ENCODE measurements at places on chromosomes 5 and 9.

DNA sequence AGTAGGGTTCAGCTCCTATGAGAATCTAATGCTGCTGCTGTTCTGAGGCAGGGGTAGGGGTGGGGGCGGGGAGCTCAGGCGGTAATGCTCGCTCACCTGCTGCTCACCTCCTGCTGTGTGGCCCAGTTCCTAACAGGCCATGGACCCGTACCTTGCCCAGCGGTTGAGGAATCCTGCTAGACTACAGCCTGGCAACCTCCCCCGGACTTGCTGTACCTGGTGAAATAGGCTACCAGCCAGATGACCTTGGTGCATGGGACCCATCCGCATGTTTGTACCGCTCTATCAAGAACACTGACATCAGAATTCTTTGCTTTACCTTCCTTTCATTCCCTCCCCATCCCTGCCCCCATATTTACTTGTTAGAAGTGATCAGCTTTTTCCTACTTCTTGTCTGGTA, 15.3 kb downstream of the IL31RA start:
- DNase-seq = no peak

GRCh38 chr5:139726248-139726647, 69.4 kb upstream of the PSD2 start:
- DNase-seq = no peak

GRCh38 chr5:124352312-124352711, 394.1 kb downstream of the ZNF608 start:
- DNase-seq = no peak

- no peak for DNase-seq
Measured at GRCh38 chr5:69265931-69266330, 31.2 kb downstream of the CDK7 start.

DNA sequence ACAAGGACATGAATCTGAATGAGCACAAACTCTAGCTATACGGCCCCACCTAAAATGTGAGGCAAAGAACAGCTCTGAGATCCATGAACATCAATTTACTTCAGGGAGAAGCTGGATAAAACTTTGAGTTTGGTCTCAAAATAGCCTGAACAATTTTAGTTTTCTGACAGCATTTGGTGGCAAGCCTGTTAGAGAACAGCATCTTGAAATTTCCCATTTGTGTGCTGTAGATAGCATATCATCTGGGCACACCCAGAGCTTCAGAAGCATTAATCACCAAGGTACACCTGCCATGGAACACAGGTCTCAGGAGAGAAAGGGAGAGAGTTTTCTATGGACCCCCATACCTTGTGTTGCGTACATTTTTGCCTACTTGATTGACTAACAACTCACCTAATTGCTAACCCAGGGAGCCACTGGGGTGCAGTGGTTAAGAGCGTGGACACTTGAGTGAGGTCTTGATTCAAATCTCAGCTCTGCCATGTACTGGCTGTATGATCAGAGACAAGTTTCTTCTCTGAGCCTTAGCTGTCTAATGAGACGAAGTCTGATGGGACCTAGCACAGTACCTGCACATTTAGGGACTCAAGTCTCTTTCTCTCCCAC, 264.9 kb downstream of the PIK3R1 start:
- DNase-seq = no peak

DNA sequence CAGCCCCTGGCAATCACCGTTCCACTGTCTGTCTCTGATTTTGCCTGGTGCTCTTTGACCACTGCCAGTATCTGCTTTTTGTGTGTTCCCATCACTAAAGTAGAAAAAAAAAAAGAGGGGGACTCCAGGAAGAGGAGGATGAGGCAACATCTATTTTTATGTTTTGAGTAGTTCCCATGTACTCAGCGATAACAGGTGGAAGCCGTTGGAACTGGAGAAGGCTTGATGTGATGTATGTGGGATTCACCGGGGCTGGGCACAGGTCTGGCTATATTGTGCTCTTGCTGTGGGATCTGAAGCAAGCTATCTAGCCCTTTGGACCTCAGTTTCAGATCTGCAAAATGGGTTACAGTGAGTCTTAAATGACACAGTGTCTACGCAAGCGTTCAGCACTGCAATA, 104.9 kb downstream of the SLIT3 start:
- DNase-seq = no peak

DNA sequence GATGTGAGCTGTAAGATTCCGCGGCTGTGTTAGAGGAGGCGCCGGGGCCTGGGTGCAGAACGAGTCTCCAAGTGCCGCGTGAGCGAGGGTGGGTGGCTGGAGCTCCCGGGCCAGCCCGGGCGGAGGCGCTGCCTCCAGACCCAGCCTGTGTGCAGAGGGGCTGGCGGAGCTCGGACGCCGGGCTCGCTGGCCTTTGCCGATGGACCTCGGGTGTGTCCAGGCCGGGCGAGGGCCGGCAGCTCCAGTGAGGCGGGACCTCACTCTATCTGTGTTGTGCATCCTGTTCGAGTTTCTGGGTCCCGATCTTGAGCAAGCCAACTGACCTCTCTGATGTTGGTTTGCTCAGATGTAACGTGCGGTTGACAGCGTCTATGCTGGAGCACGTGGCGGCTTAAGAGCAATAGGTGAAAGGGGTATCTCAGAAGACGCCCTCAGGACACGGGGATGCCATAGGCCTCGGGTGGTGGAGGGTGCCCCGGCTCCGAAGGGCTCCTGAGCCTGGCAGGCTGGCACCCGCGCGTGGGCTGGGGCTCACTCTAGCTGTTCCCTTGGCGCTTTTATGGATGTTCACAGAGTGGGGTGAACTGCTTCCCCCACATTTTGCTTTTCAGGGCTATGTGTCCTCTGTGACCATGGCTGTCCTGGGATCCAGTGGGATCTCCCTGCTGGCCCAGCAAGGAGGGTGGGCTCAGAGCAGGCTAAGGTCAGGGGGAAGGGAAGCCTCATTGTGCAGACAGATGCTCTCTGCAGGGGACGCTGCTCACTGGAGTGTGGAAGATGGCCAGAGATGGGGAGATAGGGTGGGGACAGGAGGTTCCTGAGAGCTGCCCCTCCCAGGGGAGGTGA, 69.8 kb downstream of the MRPL36 start:
- DNase-seq = no peak

GRCh38 chr9:37618817-37619216, 26.4 kb upstream of the TOMM5 start:
- peak; percentile 64 for DNase-seq

DNA sequence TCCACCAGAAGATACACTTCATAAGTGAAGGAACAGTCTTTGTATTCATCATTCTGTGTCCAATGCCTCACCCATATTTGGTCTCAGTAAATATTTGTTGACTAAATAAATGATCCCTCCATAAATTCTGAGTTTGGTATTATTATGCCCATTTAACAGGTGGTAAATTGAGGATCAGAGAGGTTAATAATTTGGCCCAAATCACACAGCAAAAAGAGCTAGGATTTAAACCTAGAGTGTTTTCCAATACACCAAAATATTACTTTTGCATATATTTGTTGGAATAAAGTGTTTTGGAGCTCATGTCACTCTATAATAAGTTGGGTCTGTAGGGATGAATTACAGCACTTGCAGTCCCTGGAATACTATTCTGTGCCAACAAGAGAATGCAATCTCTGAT, 470.3 kb downstream of the ARHGEF28 start:
- no peak for DNase-seq

DNA sequence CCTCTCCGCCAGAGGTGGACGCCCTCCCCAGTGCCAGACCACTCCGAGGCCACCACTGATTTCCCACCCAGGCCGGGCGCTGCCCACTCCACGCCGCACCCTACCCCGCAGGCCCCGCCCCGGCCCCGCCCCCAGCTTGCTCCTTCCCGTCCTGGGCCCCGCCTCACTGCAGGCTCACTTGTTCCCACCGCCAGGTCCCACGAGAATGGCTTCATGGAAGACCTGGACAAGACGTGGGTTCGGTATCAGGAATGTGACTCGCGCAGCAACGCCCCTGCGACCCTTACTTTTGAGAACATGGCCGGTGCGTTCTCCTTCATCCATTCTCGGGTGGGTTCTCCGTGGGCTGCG, 6.5 kb downstream of the LRRC26 start:
- no peak for DNase-seq

GRCh38 chr9:16524823-16525222, 345.6 kb downstream of the BNC2 start:
- DNase-seq = no peak

GRCh38 chr5:89994266-89994665, 415.3 kb downstream of the CETN3 start:
- DNase-seq = no peak

- no peak for DNase-seq
Measured at GRCh38 chr5:117455236-117456233, 880.9 kb upstream of the SEMA6A start.

- peak; percentile 1 for DNase-seq
Measured at GRCh38 chr5:85140471-85140870, 755.8 kb upstream of the EDIL3 start.

GRCh38 chr5:42756606-42757601, at the start of gene CCDC152:
CCDC152 (plus strand) TSS chr5:42756818; CDS start chr5:42759122, 2,304 bp downstream.
- peak; percentile 36 for DNase-seq

DNA sequence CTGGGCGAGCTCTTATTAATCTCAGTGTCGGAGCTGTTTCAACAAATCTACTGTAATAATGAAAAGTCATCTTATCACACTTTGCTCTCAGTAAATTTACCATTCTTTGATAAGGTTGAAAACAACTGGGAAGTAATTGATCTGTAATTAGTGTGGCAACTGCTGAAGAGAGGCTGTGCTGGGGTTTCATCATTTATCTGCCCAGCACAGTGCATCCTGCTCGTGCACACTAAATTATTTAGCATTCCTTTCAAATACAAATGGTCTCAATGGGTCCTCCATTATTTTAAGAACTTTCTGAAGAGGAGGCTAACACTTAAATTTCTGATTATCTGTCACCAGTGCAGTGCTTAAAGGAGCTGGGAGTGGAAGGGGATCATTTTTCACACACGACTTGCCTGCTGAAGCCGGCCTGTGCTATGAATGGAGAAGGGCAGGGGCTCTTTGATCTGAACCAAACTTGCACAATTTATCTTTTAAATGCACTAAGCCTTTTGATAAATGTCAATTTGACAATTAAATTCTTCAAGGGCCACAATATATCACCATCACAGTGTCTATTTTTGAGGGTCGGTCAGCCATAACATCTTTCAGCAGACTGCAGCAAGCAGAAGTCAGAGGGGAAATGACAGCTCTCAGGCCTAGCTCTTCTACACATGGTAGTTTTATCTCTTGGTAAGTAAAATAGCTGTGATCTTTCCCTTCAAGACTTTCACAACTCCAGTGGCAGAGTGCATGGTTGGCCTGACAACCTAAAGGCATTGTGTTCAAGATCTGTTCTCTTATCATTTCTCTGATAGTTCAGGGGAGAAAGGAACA, 106.4 kb upstream of the EFNA5 start:
- DNase-seq = no peak

DNA sequence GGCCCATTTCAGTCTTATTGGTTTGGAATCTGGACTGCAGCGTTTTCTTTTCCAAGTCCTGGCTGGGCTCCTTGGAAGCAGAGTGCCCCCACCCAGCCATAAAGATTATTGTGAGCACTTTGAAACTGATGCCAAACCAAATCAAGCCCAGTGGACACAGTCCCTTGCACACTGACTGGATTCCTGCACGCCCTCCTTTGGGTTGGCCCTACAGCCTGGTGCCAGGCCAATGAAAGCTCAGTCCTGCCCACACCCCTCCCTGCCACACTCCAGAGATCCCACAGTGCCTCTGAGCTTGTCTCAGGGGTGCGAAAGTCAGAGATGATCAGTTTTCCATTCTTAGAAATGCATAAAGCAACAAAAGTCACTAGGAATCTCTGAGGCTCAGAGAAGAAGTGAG, 181.9 kb downstream of the CETN3 start:
- DNase-seq = no peak

DNA sequence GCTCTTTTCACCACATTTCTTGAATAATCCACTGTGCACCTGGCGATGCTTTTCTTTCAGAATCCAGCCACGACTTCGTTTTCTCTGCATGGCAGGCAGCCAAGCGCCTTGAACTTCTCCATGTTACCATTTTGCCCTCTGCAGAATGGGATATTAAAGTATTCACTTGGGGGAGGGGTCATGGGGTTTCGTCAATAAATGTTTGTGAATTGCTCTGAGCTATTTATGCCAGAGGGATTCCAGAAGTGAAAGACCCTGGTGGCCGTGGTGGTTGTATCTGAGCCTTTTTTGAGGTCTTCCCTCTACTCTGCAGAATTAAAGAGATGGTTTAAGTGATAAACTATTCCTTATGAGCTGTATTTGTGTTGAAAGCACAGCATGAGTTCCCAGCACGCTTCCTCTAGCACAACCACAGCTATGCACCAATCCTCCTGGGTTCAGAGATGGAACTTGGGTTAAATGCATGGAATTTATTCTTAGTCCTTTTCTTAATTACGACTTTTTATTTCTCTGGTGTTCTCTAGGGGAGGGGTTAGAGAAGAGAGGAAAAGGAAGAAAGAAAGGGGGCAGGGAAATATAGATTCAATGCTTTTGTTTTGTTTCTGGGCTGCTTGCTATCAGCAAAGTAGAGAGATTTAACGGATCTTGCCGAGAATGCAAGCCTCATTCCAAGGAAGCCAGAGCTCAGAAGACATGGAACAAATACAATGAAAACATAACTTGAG, 478.2 kb upstream of the TNC start:
- peak; percentile 98 for DNase-seq

DNA sequence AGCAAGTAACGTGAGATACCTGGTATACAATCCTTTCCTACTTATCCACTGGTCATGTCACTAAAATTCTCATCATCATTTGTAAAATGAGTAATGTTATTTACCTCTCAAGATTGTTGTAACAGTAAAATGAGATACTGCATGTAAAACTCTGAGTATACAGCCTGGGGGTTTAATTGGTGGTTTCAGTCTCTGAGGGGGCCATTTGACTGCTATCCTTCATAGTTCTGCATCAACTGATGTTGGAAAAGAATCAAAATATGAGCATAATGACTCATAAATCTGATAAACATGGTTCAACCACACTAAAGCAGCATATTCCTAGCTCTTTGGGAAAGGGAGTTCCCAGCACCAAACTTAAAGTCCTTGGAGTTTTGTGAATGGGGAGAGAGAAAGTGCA, 181.0 kb upstream of the GHR start:
- DNase-seq = no peak

DNA sequence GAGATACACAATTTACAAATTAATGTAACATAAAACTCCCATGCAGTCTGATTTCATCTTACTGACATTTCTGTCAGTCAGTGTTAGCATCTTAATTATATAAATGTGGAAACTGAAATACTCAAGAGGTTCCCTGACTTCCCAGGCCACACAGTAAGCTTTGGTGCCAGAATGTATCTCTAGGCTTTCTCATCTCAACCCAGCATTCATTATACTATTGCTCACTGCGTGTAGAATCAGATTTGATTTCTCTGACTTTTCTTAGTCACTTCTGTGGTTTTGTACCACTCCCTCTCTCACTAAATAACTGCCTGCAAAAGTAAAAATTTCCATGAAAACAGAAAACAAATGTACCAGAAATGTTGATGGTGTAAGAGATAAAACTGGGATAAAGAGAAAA, 31.7 kb upstream of the CDKN2B start:
- peak; percentile 84 for DNase-seq

Measured in iris pigment epithelial cell (primary cell).